ENCODE measurements at places on chromosomes 3 and 15. TPM values are rescaled to one million over a fixed set of nuclear protein-coding genes. Genes with fewer than 3 reads are reported as not detected.

DNA sequence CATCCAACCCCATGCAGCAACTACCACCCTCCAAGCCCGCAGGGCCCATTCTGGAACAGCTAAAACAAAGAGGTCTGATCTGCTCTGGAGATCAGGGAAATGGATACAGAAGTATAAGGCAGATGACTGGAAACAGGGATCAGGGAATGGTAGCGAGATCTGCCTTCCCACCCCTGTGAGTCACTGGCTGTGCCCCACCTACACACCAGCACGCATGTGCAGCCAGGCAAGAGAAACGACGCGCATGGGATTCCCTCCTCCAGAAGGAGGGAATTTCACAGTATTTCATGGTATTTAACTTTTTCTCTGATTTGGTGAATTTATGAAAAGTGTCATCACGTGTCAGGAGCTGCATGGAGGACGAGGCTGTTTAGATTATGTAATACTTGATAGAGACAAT is 116.7 kb downstream of the ARRDC4 start:
- H3K4me3 ChIP-seq: no peak overlapping the region
- no peaks in the 10 kb centered on the region for H3K36me3 ChIP-seq
- no peak for DNase-seq
- H3K27me3 ChIP-seq: no peaks in the 10 kb centered on the region
- no peaks in the 10 kb centered on the region for H3K4me1 ChIP-seq
- H3K27ac ChIP-seq: no peak overlapping the region

- peaks cover 24% of the 10 kb centered on the region for H3K27me3 ChIP-seq
- peak overlapping the region; percentile 55 for H3K4me3 ChIP-seq
- no peak for DNase-seq
- peak overlapping the region; percentile 51 for H3K27ac ChIP-seq
- H3K36me3 ChIP-seq: peaks cover 5% of the 10 kb centered on the region
- peaks cover 5% of the 10 kb centered on the region for H3K4me1 ChIP-seq
These were observed 63.0 kb downstream of the CPN2 start for GRCh38 chr3:194287977-194288706.

GRCh38 chr3:21729888-21730459 is 21.0 kb downstream of the ZNF385D start:
- DNase-seq: no peak
- H3K4me1 ChIP-seq: no peaks in the 10 kb centered on the region
- H3K27ac ChIP-seq: no peak overlapping the region
- H3K36me3 ChIP-seq: no peaks in the 10 kb centered on the region
- H3K4me3 ChIP-seq: no peak overlapping the region

DNA sequence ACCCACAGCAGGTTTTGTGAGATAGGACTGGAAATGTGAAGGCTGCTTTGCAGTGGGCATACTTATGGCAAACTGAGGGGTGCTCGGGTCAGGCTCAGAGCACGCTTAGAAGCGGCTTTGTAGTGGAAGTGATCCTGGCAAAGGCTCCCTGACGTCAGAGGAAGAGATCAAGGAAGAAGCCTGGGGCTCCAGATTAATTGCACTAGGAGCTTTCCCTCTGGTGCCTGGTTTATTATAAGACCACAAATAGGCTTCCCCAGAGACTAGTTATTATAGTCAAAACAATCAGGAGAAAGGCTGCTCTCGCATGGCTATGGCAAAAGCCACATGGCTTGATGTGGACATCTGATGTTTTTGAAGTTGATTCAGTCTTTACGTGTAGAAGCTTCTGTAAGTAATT is 515.1 kb downstream of the GABRG3 start:
- H3K4me1 ChIP-seq: no peaks in the 10 kb centered on the region
- H3K36me3 ChIP-seq: no peaks in the 10 kb centered on the region
- no peaks in the 10 kb centered on the region for H3K27me3 ChIP-seq
- no peak for DNase-seq
- no peak overlapping the region for H3K4me3 ChIP-seq

DNA sequence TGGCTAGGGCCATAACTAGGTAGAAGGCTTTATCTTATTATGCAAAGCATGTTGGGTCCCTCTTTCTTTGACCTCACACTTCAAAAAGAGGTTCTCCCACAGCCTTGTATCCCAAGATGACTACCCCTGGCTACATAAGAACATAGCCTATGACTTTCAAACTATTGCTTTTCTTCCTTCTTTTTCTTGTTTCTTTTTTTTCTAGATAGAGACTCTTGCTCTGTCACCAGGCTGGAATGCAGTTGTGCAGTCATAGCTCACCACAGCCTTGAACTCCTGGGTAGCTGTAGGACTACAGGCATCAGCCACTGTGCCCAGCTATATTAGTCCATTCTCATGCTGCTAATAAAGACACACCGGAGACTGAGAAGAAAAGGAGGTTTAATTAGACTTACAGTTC is 47.2 kb downstream of the DIPK2A start:
- H3K27me3 ChIP-seq: no peaks in the 10 kb centered on the region
- no peak overlapping the region for H3K27ac ChIP-seq
- no peak overlapping the region for H3K4me3 ChIP-seq
- peaks cover 4% of the 10 kb centered on the region for H3K36me3 ChIP-seq
- H3K4me1 ChIP-seq: no peaks in the 10 kb centered on the region

DNA sequence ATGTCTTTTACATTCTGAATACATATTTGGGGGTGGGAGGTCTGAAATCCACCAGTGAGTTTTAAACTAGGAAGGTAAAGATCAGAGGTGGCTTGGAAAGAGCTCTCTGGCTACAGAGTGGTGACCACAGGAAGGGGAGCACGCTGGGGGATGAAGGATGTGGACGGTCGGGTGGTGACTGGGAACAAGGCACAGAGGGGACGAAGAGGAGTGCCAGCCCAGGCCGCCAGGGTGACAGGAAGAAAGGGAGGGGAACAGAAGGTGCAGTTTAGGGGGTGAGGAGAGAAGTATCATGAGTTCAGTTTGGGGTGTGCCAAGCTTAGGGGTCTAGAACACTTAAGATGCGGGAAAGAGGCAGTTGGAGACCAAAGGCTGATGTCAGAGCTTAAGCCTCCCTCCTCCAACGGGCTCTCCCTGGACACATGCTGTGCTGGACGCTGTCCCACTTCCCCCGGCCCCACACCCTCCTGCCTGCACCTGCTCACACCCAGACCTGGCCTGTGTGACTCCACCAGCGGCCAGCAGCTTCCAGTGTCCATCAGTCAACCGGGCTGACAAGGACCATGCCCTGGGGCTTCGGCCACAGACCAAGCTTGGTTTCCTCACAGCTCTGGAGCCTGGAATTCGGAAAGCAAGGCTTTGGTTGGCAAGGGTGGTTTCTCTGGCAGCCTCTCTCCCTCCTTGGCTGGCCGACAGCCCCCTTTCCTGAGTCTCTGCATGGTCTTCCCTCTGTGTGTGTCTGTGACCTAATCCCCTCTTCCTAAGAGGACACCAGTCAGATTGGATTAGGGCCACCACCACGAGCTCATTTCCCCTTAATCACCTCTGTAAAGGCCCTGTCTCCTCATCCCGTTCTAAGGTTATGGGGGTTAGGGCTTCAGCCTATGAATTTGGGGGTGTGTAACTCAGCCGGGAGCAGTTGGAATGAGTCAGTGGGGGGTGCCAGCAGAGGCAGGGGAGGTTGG is 120.4 kb upstream of the IQSEC1 start:
- H3K27me3 ChIP-seq: no peaks in the 10 kb centered on the region
- no peak for DNase-seq
- peak overlapping the region; percentile 49 for H3K27ac ChIP-seq
- no peaks in the 10 kb centered on the region for H3K36me3 ChIP-seq

DNA sequence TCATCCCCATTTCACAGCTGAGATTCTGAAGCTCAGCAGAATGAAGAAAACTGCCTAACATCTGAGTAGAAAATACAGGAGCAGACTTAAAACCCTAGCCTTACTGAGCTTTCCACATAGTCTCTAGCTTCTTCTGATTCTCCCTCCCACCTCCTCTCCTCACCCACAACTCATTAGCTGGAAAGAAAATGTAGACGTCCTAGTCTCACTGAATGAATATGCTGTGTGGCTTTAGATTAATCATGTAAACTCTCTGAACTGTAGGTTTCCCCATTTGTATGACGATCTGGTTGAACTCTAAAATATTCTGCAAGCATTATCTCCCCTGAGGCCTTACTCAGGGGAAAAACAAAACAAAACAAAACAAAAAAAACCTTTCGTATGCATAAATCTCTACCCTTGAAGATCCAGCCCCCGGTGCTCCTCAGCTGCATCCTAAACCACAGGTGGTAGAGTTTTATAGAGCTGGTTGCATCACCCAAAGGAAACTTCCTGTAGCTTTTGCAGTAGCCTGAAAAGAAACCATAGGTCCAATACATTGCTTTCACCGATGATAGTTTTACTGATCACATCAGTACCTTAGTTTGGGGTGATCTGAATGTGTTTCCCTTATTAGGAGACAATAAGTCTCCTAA is 40.6 kb downstream of the FOXB1 start:
- H3K4me3 ChIP-seq: no peak overlapping the region
- no peak for DNase-seq
- H3K27ac ChIP-seq: peak overlapping the region; percentile 32
- H3K27me3 ChIP-seq: peaks cover 27% of the 10 kb centered on the region

DNA sequence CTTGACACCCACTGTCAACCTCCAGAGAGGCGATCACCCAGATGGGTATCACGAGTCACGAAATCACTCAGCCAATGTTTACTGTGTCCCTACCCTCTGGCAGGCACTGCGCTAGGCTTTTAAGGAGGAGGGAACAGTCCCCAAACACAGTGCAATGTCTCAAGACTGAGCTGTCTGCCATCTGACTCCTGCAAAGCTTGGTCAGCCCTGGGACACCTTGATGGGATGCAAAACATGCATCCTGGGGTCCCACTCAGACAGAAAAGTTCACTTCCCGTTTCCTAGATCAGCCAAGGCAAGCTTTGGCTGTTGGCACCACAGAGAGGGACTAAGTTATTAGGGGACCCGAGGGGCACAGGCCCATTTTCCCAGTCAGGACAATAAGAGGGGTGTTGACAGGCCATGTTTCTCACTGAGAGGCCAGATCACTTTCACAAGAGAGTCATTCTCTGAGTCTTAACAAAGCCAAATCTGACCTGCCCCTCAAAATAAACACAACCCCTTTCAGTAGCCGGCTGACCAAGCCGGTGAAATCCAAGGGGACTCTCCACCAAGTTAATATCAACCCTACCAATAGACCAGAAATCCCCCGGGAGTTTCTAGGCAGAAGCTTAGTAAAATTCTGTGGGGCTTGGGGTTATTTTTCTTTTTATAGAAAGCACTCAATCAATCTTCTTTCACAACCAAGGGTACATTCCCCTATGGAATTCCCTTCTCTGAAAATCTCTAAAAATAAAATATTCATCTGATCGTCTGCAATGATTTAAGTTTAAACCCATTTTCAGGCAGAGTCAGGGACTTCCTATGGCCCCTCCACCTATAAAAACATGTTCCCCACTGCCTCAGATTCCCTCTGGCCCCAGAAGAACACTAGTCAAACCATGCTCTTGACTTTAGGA is 3.5 kb downstream of the RFTN1 start:
- no peak for DNase-seq
- peak overlapping the region; percentile 98 for H3K27ac ChIP-seq
- no peaks in the 10 kb centered on the region for H3K27me3 ChIP-seq

DNA sequence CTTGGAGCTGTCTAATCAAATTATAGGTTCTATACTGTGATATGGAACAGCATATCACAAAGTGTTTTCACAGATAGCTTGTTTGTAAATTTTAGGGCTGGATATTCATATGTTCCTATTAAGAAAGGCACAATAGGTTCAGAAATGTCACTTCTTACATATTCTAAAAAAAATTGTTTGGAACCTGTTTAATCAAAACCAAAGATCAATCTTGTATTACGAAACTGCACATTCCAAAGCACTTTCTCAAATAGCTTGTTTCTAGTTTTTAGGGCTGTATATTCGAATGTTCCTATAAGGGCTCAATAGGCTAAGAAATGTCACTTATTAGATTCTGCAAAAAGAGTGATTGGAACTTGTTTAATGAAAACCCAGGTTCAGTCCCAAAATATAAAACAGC is 67.4 kb upstream of the OSBPL11 start:
- H3K4me1 ChIP-seq: no peaks in the 10 kb centered on the region
- H3K36me3 ChIP-seq: no peaks in the 10 kb centered on the region
- H3K27ac ChIP-seq: no peak overlapping the region
- no peaks in the 10 kb centered on the region for H3K27me3 ChIP-seq

GRCh38 chr3:2838546-2839157 is 271.5 kb downstream of the IL5RA start:
- peaks cover 2% of the 10 kb centered on the region for H3K4me1 ChIP-seq
- no peaks in the 10 kb centered on the region for H3K36me3 ChIP-seq
- no peak for DNase-seq
- no peak overlapping the region for H3K27ac ChIP-seq

DNA sequence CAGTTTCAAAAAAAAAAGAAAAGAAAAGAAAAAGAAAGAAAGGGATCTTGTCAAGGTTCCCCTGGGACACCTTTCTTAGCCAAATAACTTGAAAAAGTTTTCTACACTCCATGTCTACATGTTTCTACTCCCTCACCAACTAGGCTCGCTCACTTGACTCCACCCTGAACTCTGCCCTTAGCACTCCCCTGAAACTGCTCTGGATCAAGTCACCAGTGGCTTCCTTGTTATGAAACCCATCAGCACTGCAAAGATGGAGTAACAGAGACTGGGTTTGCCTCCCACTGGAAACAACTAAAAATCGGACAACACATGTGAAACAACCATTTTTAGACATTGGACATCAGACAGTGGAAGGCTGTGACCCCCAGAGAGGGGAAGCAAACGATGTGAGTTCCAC is 36.8 kb downstream of the TMEM40 start:
- DNase-seq: no peak
- H3K4me3 ChIP-seq: no peak overlapping the region
- no peaks in the 10 kb centered on the region for H3K27me3 ChIP-seq
- H3K27ac ChIP-seq: no peak overlapping the region
- no peaks in the 10 kb centered on the region for H3K36me3 ChIP-seq
- peaks cover 9% of the 10 kb centered on the region for H3K4me1 ChIP-seq

DNA sequence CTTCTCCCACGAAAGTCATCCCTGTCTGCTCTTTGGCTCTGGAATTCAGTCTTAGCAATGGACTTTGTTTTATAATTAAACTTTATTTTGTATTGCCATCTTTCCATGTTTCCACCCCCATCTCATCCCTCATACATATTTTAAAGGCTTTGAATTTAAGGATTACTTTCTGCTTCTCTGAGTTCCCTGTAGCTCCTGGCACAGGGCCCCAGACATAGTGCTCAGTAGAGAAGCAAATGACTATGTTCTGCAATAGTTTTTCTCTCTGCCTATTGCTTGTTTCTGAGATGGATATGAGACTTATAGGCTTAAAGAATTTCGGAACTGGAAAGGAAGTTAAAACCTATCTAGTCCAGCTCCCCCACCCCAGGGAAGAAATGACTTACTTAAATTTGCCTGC is 197.0 kb downstream of the LPP start:
- H3K36me3 ChIP-seq: peaks cover 8% of the 10 kb centered on the region
- H3K27ac ChIP-seq: no peak overlapping the region
- no peaks in the 10 kb centered on the region for H3K27me3 ChIP-seq
- peaks cover 14% of the 10 kb centered on the region for H3K4me1 ChIP-seq

The SLC2A2 gene
- total RNA-seq: not detected

The CMTM8 gene
- total RNA-seq: 6.3 TPM

The TMCO5A gene
- not detected for total RNA-seq

The CYP19A1 gene
- 1.1 TPM for total RNA-seq

The GP9 gene
- total RNA-seq: 3.8 TPM

The ECT2 gene
- 2.2 TPM for total RNA-seq

The LMAN1L gene
- 0.91 TPM for total RNA-seq

The GOLGA8G gene
- total RNA-seq: not detected

Data from T-helper 17 cell (primary cell).